ENCODE measurements at places on chromosomes 1 and 21. TPM values are rescaled to one million over a fixed set of nuclear protein-coding genes. Genes with fewer than 3 reads are reported as not detected.

The C1orf94 gene
- polyA plus RNA-seq = not detected

GRCh38 chr1:211633524-211633846, 41.9 kb downstream of the NEK2 start:
- no peak for DNase-seq

The CLCA4 gene
- polyA plus RNA-seq = not detected

- DNase-seq = no peak
Measured at GRCh38 chr1:160569806-160570205, 9.5 kb downstream of the CD84 start.

- no peak for DNase-seq
Measured at GRCh38 chr1:101408212-101409042, 171.6 kb downstream of the S1PR1 start.

DNA sequence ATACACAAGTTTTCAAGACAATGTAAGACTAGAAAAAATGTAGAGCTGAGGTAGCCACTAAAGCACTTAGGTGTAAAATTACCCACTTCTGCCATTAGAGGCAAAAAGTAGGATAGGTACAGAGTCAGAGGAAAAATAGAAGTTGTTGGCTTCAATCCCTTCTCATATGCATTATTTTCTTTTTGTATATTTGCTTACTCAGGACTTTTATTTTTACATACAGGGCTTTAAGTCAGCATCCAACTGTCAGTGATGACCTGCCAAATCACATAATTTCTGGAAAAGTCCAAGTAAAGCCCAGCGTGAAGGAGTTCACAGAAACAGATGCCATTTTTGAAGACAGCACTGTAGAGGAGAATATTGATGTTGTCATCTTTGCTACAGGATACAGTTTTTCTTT, 211.0 kb upstream of the POGK start:
- DNase-seq = no peak

DNA sequence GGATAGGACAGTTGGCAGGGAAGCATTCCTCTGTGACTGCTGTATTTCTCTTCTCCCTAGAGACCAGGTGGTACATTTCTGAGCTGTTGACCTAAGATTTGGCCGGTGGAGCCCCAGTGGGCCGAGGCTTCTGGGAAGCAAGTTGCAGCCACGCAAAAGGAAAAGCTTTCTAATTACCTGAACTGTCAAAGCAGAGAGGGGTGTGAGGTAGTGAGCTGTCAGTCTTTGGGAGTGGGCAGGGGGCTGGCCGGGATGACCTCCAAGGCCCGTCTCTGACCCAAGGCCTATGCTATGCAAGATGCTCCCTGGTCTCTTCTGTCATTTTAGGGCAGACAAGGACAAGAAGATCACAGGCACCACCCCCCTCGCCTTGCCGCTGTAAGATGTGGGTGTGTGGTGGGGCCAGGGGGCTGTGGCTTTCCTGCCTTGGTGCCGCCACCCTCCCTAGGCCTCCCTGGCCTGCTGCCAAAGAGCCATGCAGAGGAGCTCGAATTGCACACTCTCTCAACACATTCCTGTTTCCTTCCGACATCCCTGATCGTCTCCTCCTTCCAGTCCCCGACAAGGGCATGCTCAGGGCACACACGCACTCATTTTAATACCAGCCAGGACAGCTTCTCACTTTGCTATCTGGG, 7.7 kb downstream of the PADI1 start:
- peak; percentile 18 for DNase-seq

GRCh38 chr1:206002871-206003801, at the start of gene RAB7B:
RAB7B (minus strand) TSS chr1:206003395; CDS start chr1:205994135, 9,260 bp downstream.
- DNase-seq = peak; percentile 80

The C4BPA gene
- polyA plus RNA-seq = 0.56 TPM

DNA sequence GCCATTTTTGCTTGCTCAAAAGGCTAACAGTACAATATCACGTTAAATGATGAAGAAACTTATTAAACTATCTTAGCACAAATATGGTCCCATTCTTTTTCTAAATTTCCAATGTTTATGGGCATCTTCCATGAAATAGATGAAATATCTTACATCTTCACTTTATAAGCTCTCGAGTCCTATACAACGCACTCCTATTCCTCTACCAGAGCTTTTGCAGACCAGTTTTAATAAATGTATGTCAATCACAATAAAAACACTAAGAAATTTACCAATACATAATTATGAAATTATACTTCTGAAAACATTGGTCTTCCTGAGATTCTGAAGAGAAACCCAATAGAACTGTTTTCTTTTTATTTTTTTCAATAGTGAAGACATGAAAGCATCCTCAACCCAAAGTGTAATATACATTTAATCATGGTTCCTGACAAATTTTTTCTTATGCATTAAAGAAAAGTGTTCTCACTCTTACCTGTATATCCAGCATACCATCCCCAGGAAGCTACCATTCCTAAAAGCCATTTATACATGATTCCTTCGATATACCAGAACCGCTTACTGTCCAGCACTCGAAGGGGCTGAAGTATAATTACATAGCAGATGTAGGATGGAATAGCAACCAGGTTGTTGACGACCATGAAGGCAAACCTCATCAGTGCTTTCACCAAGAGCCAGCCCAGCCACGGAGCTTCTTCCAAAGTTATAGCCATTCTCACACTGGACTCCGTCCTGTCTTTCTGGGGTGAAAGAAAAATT, 1.8 kb downstream of the LPGAT1 start:
- no peak for DNase-seq

The GJA9 gene
- polyA plus RNA-seq = 0.22 TPM

DNA sequence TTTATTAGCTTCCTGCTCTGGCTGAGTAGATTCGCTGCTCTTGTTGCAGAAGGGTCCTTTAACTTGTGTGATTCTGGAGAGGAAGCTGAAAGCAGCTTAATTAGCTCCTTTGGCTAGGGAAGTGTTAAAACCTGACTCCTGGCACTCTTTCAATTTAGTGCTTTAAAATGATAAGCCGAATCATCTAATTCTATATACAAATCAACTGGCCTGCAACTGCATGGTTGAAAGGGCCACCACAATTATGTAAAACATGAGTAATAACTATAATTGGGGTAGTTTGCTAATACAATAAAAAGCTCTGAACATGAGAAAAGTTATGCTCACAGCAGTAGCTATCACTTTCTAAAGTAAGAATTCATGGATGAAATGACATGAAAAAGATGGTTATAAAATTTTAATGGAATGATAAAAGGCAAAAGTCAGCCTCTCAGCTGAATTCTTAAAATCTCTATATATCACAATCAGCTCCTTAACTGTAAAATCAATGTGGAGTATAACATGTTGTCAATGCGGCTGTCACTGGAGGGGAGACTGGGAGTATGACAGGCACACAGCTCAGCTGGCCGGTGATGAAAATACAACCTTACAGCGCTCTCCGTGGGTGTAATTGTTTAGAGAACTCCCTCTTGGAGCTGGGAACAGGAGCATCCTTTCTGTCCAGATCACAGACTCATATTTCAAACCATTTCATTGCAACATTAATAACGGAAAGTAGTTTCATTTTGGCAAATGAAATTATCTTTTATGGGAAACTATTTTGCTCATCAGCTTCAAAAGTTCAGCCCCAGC, 324.4 kb downstream of the KCTD3 start:
- DNase-seq = no peak

DNA sequence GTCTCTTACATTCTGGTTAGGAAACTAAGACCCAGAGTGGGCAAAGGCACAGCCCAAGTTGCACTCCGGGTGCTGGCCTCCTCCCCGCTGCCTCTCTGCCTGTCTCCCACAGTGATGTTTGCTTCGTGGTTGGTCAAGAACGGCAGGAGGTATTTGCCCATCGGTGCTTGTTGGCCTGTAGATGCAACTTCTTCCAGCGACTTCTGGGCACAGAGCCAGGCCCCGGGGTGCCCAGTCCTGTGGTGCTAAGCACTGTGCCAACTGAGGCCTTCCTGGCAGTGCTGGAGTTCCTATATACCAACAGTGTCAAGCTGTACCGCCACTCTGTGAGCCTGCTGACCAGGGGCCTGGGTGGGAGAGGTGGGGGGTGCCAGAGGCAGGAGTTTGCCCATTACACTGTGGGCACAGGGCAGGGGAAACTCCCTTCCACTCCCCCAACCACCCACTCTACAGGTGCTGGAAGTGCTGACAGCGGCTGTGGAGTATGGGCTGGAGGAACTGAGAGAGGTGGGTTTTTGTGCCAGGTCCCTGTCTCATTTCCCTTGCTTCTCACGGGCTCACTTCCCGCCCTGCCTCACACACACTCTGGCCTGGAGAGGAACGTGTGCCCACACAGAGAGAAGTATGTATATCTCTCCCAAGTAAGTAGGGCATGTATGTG, 1.9 kb downstream of the BTBD19 start:
- no peak for DNase-seq

DNA sequence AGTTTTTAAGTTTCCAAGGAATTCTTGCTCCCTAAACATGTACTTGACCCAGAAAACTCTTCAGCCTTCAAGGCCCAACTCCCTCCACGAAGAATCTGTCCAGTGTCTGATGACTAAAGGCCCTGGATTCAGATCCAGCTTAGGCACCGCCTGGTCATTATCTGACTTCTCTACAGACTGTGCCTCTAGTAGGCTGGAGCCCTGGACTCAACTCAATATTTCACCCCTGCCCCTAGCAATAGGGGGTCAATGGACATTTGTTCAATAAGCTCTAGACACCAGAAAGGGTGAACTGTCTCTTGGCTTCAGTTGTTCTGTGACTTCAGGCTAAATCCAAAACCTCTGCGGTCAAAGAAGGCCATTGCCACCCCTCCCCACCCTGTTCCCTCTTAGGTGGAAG, 34.5 kb downstream of the NUAK2 start:
- DNase-seq = no peak

DNA sequence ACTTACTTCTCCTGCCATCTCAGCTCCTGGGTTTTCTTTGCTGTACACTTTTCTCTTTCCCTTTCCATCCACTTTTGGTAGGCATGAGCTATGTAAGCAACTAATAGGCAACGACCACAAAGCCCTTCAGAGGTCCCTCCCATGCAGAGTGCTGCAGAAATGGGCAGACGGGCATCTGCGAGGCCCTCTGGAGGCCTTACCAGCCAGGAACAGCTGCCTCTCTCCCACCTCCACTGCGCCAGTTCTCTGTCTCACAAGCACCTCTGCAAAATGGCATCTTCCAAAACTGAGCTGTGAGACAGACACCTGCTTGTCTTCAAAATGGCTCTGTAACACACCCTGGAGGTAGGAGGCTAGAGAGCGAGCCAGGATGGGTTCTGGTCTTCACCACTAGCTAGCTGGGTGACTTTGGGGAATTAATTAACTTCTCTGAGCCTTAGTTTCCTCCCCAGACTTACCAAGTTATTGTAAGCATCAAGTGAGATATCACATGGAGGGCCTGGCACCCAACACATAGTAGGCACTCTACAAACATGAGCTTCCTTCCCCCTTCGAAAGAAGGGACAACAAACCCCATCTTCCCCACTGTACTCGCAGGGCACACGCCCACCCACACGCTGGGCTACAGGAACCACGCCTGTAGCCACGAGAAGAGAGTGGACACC, 62.0 kb downstream of the BCAR3 start:
- no peak for DNase-seq

GRCh38 chr21:31556662-31557061, 102.8 kb upstream of the SOD1 start:
- DNase-seq = no peak

The PYGO2 gene
- 23.6 TPM for polyA plus RNA-seq

- no peak for DNase-seq
Measured at GRCh38 chr1:216626394-216627067, 96.7 kb downstream of the ESRRG start.

The C1orf35 gene
- 7.0 TPM for polyA plus RNA-seq

The FCRL4 gene
- polyA plus RNA-seq = not detected

The PGLYRP3 gene
- not detected for polyA plus RNA-seq

The PLA2G2C gene
- not detected for polyA plus RNA-seq

DNA sequence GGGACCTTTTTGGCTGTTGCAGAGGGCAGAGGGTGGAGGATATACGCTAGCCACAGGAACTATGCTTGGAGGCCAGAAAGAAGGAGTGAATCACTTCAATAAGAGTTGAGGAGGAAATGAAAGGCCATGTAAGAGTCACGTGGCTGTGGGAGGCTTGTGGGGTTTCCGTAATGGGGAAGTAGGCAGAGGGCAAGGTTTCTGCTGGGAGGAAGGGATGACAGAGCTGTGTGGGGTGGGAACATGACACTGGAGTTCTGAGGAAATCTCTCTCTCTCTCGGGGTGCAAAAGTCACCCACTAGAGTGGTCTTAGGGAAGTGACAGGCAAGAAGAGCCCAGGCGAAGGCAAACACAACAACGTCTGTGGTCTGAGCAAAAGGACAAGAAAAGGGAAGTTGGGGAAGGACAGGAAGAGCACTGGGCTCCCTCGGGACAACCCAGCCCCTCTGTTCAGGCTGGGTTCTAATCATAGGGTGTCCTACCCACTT, 3.9 kb upstream of the CD1C start:
- peak; percentile 27 for DNase-seq

- DNase-seq = no peak
Measured at GRCh38 chr1:56360021-56360420, 219.3 kb downstream of the PLPP3 start.

- DNase-seq = no peak
Measured at GRCh38 chr1:66415866-66416265, 118.1 kb upstream of the SGIP1 start.

The KRTAP7-1 gene
- polyA plus RNA-seq = not detected

DNA sequence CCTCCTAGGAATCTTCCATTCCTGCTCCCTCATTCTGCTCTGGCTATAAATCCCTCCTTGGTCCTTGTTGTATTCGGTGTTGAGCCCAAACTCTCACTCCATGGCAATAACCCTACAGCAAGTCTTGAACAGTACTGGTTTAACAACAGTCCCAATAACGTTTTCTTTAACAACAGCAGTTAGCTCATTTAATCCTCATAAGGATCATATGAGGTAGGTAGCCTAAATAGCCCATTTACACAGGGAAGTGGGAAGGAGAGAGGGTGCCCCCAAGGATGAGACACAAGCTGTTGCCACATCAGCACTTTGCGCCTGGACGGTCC, 444 bp upstream of the AGTRAP start:
- no peak for DNase-seq

DNA sequence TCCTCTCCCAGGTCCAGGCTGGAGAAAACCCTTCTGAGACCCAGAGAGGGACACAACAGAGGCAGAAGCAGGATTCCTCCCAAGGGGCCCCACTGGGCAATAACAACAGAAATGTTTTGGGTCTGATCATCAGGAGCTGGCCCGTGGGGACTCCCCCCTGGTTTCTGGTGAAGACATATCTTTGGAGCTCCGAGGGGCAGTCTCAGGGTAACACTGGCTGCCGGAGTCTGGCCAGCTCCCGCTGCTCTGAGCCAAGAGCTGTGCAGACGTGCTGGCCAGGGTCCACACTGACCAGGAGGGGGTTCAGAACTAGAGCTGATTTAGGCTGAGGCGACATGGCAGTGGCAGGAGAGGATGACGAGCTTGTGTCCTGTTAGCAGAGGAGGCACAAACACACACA, 13.1 kb downstream of the ECE1 start:
- no peak for DNase-seq

The OLIG2 gene
- 0.16 TPM for polyA plus RNA-seq

GRCh38 chr1:116147972-116148371, 36.8 kb downstream of the MAB21L3 start:
- no peak for DNase-seq

GRCh38 chr1:94532077-94532476, 9.5 kb downstream of the F3 start:
- DNase-seq = no peak

The ZFP69 gene
- 4.6 TPM for polyA plus RNA-seq

Data from muscle of arm (tissue), 14 donors.